ENCODE measurements at places on chromosomes 13 and 19.

GRCh38 chr13:79901336-79901735 lies 420.4 kb downstream of the NDFIP2 start:
- DNase-seq = no peak

DNA sequence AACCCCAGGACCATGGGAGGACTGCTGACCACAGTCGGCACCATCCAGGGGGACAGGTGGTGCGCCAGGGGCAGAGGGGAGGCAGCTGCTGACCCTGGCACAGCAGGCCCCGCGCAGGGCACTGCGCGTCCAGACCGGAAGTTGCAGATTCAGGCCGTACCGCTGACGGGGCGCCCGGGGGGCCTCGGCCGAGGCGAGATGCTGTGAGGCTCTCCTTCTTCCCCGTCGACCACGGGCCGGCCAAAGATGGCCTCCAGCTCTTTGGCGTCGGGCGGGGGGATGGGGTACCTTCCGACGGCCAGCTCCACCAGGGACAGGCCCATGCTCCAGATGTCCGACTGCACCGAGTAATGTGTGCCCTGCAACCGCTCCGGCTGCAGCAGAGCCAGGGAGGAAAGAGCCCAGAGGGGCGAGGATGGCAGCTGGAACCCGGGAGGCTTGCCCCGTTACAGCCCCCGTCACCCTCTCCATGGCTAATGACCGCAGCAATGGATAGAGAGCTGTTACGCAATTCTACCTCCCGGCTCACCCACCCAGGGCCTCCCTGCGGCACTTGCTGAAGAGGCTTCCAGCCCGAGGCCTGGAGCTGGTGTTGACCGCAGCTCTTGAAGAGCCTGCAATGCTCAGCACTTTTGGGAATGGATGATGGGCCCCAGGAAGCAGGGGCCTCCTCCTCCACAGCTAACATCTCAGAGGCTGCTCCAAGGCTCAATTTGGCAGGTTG lies 24.7 kb downstream of the MAP2K2 start:
- no peak for DNase-seq

DNA sequence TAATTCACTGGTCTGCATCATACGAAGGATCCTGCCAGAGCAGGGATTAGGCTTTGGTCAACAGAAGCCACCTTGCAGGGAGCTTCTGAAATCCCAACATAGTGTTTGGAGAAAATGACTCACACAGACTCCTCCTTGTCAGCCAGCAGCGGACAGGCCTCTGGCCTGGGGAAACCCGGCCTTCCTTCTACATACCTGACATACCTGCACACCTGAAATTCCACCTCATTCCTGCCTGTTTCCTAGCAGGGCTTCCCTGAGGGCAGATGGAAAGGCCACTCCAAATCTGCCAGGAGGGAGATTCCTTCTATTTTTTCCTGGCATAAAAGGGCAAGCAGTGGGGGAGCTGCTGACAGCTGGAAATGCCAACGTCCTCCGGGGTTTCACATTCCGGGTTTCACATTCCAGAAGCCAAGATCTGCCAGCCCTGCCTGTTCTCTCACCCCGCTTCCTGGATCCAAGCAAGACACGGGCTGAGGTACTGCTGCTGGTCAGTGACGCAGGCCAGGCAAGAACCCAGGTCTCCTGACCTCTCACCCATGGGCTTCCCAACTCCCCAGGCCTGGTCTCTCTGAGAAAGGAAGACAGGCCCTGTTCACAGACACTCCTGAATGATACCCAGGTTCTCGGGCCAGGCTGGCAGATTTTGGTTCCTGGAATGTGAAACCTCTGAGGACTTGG lies 18.2 kb upstream of the IGFL1 start:
- no peak for DNase-seq

- no peak for DNase-seq
These were observed 10.9 kb downstream of the C13orf46 start for GRCh38 chr13:113962975-113963374.

DNA sequence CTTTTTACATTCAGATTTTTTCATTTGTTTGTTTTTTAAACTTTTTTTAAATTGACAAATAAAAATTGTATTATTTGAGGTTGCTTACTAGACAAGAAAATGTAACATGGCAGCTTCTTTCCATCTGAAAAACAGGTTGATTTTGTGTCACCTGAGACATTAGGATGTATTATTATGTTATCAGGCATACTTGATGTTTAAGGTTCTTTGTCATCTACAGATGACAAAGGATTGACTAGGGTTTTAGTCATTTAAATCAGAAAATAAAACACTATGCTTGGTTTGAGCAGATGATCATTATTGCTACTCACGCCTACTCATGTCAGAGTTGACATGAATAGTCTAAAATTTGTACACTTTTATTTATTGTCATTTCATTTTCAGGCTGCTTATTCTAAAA lies 1494.5 kb downstream of the SLITRK5 start:
- no peak for DNase-seq

GRCh38 chr19:45161738-45162607 lies 1.2 kb upstream of the NKPD1 start:
- no peak for DNase-seq

- no peak for DNase-seq
These were observed 198.6 kb downstream of the OXGR1 start for GRCh38 chr13:96795670-96796069.

DNA sequence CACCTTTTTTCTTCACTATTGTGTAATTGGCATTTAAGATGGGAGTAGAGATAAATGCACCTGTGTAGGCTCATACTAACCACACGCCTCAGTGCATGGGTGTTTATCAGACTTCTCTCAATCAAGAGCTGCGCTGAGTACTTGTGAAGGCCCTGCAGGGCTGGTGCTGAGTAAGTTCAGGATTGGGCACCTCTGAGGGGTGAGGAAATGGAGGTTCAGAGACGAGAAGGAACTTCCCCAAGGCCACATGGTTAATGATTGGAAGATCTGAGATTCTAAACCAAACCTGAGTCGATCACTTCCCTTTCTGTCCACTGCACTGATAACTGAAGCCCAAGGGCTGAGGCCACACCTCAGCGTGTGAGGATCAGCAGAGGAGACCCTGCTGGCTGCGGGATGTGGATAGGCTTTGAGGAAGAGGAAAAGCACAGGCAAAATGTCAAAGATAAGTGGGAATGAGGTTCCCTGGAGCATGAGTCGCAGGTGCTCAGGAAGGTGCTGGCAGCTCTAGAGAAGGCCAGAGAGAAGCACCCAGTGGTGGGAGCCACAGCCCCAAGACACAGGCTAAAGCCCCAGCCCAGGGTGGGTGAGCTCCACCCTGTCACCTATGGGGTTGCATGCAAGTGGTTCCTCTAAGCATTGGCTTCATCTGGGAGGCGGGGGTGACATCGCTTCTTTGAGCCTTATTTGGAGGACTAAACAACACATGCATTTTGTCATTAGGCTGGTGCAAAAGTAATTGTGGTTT lies 32.3 kb upstream of the GJB6 start:
- no peak for DNase-seq

DNA sequence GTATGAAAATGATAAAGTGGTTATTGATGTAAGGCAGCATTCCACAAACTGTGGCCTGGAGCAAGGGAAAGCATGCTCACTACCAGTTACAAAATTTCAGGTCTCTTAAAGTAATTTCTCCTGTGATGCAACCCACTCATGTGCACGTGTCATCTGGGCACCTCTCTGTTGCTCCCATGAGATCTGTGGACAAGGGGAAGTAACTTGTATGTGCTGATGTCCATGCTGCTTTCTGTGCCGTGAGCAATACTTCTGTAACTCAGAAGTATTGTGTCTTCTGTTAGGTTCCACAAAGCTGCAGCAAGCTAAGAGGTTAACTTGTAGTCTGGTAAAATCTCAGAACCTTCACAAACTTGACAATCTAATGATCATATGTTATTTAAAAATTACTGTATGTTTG lies 930.0 kb upstream of the SLITRK6 start:
- DNase-seq = no peak

DNA sequence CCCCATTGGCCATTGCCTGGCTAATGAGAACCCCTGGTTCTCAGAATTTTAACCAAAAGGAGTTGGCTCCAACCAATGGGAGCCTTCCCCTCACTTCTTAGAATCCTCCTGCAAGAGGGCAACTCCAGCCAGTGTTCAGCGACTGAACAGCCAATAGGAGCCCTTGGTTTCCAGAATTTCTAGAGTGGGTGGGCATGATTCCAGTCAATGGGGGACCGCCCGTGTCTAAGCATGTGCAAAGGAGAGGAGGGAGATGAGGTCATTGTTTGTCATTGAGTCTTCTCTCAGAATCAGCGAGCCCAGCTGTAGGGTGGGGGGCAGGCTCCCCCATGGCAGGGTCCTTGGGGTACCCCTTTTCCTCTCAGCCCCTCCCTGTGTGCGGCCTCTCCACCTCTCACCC lies 9.5 kb upstream of the SWSAP1 start:
- no peak for DNase-seq

DNA sequence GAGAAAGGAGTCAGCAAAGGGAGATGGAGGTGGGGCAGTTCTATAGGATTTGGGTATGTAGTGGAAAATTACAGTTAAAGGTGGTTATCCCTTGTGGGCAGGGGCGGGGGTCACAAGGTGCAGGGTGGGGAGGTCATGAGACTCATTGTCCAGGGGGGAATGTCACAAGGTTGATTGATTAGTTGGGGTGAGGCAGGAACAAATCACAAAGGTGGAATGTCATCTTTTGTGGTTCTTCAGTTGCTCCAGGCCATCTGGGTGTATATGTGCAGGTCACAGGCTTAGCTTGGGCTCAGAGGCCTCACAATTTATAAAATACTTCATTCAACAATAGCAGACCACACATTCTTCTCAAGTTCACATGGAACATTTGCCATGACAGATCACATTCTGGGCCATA lies 109.6 kb downstream of the ATP11A start:
- no peak for DNase-seq
